Activated CD8-positive, alpha-beta memory T cell treated with anti-CD3 and anti-CD28 coated beads, Interleukin-2, amount 50 U/mL, for 4 hours (primary cell): ENCODE measurements at places on chromosomes 3 and 15.

- DNase-seq = no peak
Observed at GRCh38 chr3:128309026-128309425, 155.7 kb downstream of the EEFSEC start.

DNA sequence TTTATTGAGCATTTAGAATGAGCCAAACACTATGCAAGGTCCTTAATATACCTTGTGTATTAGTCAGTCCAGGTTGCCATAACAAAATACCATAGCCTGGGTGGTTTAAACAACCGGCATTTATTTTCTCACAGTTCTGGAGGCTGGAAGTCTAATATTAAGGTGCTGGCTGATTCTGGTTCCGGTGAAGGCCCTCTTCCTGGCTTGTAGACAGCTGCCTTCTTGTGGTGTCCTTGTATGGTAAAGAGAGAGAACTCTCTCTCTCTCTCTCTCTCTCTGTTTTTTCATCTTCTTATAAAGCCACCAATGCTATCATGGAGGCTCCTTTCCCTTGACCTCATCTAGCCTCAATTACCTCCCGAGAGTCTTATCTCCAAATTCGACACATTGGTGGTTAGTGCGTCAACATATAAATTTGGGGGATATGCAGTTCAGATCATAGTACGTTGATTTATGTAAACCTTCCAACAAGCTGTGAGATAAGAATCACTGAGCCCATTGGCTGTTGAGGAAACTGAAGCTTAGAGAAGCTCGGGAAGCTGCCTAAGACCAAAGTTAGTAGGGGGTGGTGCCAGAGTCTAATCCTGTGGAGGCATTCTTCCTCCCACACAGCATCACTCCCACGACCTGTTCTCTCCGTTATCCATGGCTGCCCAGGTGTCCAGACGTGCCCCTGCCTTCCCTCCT lies 298.0 kb upstream of the PROK2 start:
- no peak for DNase-seq

DNA sequence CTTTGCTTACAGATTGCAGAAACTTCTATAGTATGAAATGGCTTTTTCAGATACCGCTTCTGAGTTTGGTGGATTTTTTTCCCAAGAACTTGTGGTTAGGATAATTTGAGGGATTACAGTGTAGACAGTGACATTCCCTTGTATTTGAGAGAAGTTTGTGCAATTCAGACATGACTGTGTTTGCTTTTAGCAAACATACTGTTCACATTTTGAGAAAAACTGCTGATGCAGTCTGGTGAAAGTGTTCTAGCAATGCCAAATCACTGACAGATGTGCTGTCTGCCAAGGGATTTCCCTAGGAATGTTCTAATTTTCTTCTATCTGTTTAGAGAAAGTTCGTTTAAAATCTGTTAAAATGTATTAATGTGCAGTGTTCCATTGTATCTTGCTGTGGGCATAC lies 652.6 kb downstream of the FHIT start:
- DNase-seq = no peak

DNA sequence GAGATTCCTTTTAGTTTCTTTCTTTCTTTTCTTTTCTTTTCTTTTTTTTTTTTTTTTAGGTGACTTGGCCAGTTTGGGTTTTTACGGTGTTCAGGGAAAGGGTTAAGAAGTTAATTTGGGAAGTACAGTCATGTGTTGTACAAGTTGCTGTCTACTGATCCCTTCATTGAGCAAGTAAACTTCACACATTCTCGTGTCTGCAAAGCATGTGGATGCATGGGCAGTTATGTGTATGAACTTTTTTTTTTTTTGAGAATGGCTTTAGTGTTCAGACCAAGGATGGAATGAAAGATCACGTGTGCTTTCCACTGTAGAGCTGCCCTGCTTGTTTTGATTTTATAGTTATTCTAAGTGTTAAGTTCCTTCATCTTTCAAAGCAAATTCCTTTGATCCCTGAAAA lies 132.3 kb downstream of the PGPEP1L start:
- DNase-seq = no peak

GRCh38 chr3:186220365-186220764 lies 111.5 kb upstream of the ETV5 start:
- no peak for DNase-seq

- no peak for DNase-seq
Observed at GRCh38 chr15:59751552-59752413, 62.7 kb upstream of the BNIP2 start.

- DNase-seq = no peak
Observed at GRCh38 chr3:54917174-54917573, 10.7 kb downstream of the LRTM1 start.
